Fibroblast of lung (primary cell): ENCODE measurements at places on chromosomes 1 and 21.
A peak's percentile ranks its signal among the peaks of the same experiment; 100 is the strongest.

DNA sequence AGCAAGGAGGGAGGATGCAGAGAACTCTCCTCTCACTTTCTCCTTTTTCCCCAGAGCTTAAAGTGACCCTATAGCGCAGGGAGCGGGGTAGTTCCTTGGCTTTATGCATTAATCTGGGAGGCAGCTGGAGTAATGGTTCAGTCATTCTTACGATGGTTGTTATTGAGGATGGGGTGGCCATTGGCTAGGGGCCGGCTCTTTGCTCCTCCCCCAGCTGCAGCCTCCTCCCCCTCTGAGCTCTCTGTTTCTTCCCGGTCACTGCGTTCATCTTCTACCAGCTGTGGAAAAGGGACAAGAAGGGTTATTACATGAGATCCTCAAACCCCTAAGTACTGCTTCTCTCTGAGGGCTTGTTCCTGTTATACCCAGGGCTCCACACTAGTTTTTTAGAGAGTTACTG, 8.6 kb downstream of the CERS2 start:
- DNase-seq: no peak

DNA sequence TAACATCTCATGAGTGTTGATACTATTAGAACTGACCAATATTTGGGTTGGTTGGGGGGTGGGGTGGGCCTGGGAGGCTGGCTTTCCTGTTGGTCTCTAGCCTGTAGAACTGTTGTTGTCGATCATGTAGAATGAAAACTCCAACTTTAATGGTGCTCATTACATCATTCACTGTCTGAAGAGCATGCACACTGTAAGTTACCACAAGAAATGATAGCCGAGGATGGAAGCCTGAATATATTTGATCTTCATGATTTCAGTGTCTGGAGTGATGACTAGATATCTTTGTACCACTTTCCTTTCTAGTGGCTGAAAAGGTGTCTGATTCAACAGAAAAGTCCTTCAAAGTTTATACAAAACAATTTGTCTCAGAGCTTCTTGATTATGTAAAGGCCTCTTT, 123.6 kb downstream of the XCL2 start:
- DNase-seq: no peak

DNA sequence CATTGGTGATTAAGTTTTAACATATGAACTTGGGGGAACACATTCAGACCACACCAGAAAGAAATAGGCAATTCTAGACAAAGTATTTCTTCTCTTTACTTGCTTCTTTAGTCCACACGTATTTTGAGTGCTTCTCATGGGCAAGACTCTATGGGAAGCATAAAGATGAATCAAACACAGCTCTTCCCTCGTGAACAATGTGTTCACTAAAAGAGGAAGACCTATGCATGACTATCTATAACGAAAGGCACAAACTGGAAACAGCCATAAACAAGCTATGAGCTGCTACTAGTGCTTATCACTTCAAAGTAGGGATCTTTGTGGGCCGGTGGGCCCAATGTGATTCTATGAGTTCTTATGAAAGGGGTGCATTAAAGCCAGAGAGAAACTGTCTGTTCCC, 53.0 kb upstream of the PRDX6 start:
- no peak for DNase-seq

- DNase-seq: no peak
Observed at GRCh38 chr1:56286956-56287355, 292.4 kb downstream of the PLPP3 start.

DNA sequence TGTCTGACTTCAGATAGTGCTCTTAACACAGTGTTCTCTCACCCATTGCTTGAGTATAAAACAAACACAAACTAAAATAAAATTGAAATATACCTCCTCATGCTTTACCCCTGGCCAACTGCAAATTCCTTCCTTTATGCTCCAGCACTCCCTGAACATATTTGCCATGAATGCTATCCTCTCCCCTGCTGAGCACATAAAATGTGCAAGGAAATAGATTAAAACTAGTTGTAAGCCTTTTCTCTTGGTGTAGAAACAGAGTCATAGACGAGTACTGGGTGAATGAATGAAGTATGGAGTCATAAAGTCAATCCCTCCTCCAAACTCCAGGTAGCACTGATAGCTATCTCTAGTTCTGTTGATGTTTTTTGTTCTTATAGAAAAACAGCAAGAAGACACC, 2.6 kb downstream of the GPR161 start:
- no peak for DNase-seq

DNA sequence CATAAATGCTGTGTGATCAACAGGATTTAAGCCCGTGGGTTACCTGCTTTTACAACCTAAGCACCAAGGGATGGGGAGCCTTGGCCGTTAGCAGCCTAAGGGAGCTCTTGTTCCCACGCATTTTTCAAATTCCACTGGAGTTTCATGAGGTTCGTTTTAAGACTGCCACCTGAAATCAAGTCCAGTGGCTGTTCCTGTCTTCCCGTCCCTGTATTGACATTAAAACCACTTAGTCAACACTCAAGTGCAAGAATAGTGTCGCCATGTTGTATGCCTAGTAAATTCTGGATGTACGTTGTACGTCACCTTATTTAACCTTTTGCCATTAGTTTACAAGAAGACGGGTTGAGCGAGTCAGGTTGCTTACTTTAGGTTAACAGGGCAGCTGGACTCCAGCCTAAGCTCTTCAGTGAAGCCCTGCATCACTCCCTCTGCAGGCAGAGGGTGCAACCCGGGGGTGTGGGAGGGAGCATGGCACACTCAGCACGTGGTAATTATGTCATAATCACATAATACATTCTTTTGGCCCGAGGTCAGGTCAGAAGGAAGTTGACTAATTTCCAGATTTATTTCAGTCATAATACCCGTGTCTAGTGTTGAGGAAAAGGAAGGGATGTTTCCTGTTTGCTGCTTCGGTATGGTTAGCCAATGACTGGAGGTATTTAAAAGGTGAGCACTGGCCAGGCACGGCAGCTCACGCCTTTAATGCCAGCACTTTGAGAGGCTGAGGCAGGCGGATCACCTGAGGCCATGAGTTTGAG, 42.5 kb downstream of the CNST start:
- peak; percentile 88 for DNase-seq

- DNase-seq: no peak
Observed at GRCh38 chr1:230972855-230973271, 5.8 kb downstream of the TTC13 start.

- DNase-seq: no peak
Observed at GRCh38 chr1:153306303-153307220, 6.2 kb downstream of the PGLYRP3 start.

DNA sequence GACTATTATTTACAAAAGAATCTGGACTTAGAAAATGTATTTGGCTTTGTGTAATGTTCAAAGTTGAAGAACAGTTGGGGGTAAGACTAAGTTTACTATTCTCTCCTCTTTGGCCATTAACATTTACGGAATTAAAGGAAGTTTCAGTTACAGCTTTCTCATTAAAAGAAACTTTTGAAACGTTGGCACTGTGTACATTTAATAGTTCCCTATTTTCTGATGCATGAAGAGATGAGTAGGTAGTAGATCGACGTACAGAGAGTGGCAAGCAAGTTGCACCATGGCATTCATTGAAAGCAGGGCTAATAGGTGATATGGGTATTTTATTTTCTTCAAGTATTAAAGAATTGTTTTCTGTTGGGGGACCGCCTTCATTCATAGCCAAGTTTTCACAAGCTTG, 3.2 kb downstream of the ASPM start:
- peak; percentile 23 for DNase-seq

- no peak for DNase-seq
Observed at GRCh38 chr1:159206110-159206509, 1.4 kb downstream of the ACKR1 start.

- DNase-seq: no peak
Observed at GRCh38 chr21:46627726-46628125, 7.7 kb upstream of the PRMT2 start.

DNA sequence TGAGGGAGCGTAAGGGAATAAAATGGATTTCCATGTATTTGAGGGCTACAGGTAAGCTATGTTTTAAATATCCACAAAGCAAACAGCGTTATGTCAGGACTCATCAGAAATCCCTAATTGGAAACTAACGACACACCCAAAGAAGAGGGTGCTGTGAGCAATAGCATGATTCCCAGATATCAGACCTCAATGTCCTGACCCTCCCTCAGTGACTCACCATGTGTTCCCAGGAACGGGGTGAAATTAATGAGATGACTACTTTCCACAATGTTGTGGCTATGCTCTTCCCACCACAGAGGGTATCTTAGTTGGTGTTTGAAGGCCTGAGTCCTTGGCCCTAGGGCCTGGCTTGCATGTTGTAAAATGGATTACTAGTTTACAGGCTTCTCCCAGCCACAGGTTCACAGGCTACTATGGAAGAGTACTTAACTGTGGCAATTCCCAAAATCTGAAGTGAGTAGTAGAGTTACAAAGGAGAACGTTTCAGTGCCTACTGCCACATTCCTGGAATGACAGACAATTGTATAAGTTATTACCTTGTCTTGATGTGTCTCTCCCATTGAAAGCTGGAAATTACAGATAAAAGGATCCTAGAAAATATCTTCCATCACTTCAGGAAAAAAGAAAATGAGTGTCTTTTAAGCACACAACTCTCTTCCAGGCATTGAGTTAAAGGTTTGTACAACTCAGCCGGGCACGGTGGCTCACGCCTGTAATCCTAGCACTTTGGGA, 1.7 kb upstream of the KRTAP11-1 start:
- DNase-seq: no peak

- DNase-seq: no peak
Observed at GRCh38 chr1:173798078-173798477, 26.4 kb upstream of the DARS2 start.

GRCh38 chr1:163650624-163651023, 328.9 kb downstream of the NUF2 start:
- DNase-seq: no peak

DNA sequence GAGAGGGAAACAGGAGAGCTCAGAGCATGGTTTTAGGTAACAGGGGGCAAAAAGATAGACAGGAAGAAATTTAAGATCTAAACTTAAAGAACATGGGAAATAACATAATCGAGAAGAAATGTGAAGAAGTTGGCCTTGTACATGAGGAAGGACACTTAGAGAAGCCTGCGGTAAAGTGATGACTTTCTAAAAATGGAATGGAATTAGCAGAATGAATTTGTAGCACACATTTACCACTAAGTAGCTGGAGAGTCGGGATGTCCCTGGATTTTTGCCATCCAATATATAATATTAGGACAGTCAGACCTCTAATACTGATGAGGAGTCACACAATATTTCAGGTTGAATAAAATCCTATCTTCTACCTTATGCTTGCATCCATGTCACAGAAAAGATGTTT, 77.7 kb upstream of the C1orf87 start:
- no peak for DNase-seq

DNA sequence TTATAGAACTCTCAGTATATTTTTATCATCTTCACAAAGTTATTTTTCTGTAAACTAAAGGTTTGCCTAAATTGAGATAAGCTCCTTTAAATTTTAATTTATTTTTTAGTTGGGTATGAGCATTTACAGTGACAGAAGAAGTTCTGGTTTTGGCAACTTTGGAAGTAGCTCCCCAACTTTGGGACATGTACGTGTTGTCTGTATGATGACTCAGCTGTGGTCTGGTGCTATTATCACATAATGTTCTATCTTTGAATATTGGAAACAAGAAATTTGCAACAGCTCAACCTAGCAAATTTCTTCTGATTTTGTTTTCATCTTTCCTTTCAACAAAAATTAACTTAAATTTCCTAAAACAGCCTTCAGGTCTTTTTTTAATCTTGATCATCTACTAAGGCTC, 46.6 kb upstream of the C1orf105 start:
- DNase-seq: peak; percentile 60

GRCh38 chr1:26730695-26731094, 34.9 kb downstream of the ARID1A start:
- DNase-seq: peak; percentile 34

DNA sequence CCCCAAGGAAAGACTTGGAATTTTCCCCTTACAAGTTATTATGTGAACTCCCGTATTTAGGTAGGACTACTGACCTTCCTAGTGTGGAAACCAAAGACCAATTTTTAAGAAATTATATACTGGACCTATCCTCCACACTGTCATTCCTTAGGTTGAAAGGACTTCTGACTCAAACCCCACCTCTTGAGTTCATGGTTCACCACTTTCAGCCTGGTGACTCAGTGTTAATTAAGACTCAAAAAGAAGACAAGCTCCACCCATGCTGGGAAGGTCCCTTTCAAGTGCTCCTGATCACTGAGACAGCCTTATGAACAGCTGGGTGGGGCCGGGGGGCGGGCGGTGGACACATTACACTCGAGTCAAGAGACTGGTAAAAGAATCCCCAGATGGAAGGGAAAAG, 113.2 kb downstream of the LRRC53 start:
- no peak for DNase-seq

- no peak for DNase-seq
Observed at GRCh38 chr1:36582066-36582755, 99.5 kb upstream of the CSF3R start.

GRCh38 chr1:182256931-182257330, 134.7 kb downstream of the GLUL start:
- DNase-seq: no peak

DNA sequence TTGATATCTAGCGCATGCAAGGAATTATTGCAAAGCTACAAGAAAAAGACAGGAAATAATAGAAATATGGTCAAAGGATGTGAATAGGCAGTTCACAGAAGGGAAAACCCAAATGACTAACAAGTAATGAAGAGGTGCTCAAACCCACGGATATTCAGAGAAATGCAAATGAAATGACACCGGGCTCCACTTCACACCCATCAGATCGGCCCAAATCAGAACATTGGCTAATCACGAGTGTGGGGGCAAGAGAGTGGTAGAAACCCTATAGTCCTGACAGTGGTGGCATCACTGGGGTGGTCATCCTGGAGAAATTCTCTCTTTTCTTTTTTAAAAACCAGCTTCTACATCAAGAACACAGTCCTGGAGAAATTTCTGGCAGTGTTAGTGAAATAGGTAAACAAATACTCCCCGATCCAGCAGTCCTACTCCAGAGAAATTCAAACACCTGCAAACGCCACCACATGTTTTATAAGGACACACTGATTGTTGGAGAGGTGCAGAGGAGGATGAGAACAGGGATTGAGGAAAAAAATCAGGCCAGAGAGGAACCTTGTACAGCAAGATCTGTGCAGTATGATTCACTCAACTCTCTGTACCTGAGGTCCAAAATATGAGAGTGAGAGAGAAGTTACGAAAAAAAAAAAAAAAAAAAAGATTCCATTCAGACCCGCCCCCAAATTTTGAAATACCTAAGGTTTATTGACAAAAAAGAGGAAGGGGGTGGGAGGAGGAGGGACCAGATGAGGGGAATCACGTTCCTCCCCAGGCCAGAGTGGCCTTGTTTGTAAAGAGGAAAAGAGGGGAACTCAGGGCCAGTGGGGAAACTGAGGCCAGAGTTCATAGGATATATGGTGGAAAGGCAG, 9.2 kb upstream of the TNFRSF1B start:
- no peak for DNase-seq

- no peak for DNase-seq
Observed at GRCh38 chr1:82634266-82634665, 833.5 kb downstream of the ADGRL2 start.

GRCh38 chr1:239952348-239953308, 139.1 kb upstream of the FMN2 start:
- no peak for DNase-seq
